Retina (tissue), 1 donor: ENCODE measurements at places on chromosomes 16 and 17.

- peak; percentile 77 for DNase-seq
Observed at GRCh38 chr17:50297407-50297865, 23.2 kb downstream of the TMEM92 start.

GRCh38 chr16:68420366-68420942 lies 27.9 kb downstream of the SMPD3 start:
- DNase-seq = no peak

DNA sequence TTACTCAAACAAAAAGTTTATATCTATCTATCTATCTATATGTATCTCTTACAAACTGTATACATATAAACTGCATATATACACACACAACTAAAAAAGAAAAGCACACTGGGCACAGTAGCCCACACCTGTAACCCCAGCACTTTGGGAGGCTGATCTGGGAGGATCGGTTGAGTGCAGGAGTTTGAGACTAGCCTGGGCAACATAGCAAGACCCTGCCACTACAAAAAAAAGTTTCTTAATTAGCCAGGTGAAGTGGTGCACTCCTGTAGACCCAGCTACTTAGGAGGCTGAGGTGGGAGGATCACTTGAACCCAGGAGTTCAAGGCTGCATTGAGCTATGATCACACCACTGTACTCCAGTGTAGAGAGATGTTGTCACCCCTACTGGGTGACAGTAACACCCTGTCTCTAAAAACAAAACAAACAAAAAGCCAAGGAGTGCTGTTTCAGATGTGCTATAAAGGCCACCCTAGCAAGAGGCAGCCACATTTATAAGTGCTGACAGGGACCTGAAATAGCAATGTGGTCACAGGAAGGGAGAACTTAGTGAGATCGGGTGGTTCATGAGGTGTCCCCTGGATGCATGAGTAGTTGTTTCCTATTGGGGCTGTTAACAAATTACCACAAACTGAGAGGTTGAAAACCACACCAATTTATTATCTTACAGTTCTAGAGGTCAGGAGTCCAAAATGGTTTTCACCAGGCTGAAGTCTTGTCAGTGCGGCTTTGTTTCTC lies 4.8 kb downstream of the CD2BP2 start:
- DNase-seq = no peak

- DNase-seq = peak; percentile 16
Observed at GRCh38 chr17:63364944-63365343, 81.2 kb downstream of the CYB561 start.

GRCh38 chr17:39926588-39927100 lies 757 bp downstream of the ORMDL3 start:
- DNase-seq = peak; percentile 10

DNA sequence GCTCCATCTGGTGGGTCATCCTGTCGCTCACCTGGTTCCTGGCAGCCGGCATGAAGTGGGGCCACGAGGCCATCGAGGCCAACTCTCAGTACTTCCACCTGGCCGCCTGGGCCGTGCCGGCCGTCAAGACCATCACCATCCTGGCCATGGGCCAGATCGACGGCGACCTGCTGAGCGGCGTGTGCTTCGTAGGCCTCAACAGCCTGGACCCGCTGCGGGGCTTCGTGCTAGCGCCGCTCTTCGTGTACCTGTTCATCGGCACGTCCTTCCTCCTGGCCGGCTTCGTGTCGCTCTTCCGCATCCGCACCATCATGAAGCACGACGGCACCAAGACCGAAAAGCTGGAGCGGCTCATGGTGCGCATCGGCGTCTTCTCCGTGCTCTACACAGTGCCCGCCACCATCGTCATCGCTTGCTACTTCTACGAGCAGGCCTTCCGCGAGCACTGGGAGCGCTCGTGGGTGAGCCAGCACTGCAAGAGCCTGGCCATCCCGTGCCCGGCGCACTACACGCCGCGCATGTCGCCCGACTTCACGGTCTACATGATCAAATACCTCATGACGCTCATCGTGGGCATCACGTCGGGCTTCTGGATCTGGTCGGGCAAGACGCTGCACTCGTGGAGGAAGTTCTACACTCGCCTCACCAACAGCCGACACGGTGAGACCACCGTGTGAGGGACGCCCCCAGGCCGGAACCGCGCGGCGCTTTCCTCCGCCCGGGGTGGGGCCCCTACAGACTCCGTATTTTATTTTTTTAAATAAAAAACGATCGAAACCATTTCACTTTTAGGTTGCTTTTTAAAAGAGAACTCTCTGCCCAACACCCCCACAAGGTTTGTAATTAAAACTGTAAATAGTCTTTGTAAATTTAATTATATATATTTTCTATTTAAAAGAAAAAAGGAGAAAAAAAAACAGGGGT lies 1.7 kb downstream of the FZD2 start:
- DNase-seq = peak; percentile 79

DNA sequence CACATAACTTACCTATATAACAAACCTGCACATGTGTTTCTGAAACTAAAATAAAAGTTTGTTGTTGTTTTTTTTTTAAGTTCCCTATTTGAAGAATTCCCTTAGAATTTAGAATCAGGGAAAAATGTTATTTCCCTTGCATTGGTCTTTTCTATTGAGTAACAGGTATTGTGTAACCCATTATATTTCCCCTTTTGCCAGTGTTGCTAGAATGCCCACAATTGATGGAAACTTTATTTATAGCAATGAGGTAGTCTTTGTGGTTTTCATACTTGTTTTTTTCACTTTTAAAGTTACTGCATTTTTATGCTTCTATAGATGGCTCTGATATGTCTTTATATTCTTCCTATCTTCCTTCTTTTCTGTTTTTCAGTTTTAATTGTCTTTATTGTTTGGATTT lies 3.9 kb downstream of the NLRP1 start:
- no peak for DNase-seq
